Natural killer cell (primary cell): ENCODE measurements at places on chromosomes 1 and 21.

DNA sequence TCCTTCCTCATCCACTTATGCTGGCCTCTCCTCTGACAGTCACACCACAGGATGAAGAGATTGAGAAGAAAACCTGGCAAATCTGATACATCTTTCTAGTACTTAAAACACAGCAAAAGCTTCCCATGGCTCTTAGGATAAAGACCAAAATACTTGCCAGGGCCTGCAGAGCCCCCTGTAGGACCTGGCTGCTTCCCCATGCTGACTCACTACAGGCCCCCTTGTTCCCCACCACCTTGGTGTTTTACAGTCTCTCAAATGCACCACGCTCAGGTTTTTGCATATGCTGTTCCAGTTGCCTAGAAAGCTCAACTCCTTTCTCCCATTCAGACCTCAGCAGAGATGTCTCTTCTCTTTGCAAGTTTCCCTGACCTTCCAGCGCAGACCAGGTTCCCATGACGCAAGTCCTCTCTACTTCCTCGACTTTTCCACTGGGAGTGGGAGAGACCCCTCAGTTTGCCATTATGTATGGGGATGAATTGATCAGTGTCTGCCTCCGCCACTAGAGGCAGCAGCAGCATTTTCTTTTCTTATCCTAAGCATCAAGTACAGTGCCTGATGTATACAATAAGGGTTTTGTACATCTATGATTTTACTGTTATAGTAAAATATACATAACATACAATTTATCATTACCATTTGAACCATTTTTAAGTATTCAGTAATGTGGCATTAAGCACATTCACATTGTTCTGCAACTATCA is 113.8 kb upstream of the C8B start:
- no peak overlapping the region for H3K27ac ChIP-seq
- H3K4me3 ChIP-seq = no peak overlapping the region
- no peak for DNase-seq
- H3K36me3 ChIP-seq = no peaks in the 10 kb centered on the region
- no peaks in the 10 kb centered on the region for H3K4me1 ChIP-seq

- no peaks in the 10 kb centered on the region for H3K4me1 ChIP-seq
- H3K27me3 ChIP-seq = no peaks in the 10 kb centered on the region
- no peak overlapping the region for H3K4me3 ChIP-seq
- DNase-seq = no peak
Measured at GRCh38 chr1:212147581-212148033, 112.1 kb downstream of the DTL start.

DNA sequence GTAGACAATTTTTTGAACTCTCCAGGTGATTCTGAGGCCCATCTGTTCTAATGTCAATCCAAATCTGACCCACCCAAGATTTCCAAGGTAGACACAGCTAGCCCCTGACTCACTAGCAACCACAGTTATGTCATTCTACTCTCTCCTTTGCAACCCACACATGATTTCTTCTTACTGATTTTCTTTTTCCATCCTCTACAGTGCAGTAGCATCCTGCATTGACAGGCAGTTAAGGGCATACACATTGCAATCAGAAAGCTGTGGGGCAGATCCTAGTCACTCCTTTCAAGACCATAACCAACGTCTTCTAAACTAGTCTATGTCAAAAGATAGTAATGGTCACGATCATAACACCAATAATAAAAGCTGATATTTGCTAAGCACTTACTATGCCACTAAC is 54.2 kb downstream of the JAK1 start:
- H3K4me1 ChIP-seq = peaks cover 49% of the 10 kb centered on the region
- H3K4me3 ChIP-seq = no peak overlapping the region
- H3K27me3 ChIP-seq = no peaks in the 10 kb centered on the region
- H3K36me3 ChIP-seq = no peaks in the 10 kb centered on the region
- no peak for DNase-seq
- H3K27ac ChIP-seq = no peak overlapping the region

DNA sequence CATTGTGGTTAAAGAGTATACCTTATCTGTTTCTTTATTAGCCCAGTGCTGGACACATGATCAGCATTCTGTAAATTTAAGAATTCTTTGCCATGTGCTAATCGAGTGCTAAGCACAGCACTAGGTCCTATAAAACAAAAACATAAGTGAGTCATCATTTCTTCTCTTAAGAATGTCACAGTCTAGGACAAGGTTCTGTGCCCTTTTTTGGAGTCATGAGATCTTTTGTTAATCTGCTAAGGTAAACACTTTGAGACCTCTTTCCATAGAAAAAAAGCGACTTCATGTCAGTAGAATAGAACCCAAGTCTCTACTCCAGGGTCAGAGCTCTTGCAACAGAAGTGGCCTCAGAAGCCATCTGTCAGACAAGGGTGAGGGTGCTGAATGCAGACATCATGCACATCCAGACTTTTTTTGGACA is 70.0 kb upstream of the NFIA start:
- DNase-seq = no peak
- H3K27ac ChIP-seq = no peak overlapping the region
- no peaks in the 10 kb centered on the region for H3K36me3 ChIP-seq

DNA sequence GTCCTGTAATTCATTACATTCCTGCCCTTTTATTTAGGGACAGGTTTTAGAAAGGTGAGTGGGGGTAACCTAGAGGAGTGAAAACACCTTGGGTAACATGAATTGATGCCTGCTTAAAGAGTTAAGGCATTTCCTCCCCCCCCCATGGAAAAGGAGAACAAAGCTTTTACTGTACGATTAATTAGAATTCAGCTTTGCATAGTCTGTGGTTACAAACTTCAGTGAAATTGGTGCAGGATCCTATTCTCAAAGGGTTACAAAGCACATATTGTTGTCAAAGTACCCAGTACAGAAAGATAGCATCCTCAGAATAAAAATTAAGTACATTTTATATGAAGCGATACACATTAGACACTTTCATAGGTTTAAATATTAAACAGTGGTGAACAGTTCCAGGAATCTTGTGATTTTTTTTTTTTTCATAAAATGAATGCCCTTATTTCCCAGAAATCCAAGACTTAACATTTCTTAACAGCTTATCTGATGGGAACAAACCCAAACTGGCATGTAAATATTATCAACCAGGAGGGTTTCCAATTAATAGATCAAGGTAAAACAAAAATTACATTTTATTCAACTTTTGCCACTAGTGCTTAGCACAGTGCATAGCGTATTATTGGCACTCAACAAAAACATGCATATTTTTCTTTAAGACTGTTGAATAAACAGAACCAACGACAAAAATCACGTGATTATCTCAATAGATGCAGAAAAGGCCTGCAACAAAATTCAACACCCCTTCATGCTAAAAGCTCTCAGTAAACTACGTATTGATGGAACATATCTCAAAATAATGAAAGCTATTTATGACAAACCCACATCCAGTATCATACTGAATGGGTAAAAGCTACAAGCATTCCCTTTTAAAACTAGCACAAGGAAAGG is 172.7 kb downstream of the PDE4B start:
- H3K27ac ChIP-seq = no peak overlapping the region
- no peak overlapping the region for H3K4me3 ChIP-seq
- DNase-seq = no peak
- H3K36me3 ChIP-seq = no peaks in the 10 kb centered on the region

DNA sequence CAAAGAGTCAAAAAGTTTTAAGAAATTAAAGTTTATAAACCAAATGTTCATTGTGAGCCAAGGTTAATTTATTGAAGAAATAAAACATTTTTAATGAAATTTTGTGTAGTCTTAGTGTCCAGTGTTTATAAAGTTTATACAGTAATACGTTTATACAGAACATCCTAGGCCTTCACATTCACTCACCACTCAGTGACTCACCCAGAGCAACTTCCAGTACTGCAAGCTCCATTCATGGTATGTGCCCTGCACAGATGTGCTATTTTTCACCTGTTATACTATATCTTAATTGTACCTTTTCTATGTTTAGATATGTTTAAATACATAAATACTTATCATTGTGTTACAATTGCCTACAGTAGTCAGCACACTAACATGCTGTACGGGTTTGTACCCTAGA is 33.6 kb downstream of the TYW3 start:
- peaks cover 15% of the 10 kb centered on the region for H3K36me3 ChIP-seq
- H3K4me1 ChIP-seq = no peaks in the 10 kb centered on the region
- H3K27me3 ChIP-seq = no peaks in the 10 kb centered on the region
- no peak for DNase-seq
- no peak overlapping the region for H3K4me3 ChIP-seq

DNA sequence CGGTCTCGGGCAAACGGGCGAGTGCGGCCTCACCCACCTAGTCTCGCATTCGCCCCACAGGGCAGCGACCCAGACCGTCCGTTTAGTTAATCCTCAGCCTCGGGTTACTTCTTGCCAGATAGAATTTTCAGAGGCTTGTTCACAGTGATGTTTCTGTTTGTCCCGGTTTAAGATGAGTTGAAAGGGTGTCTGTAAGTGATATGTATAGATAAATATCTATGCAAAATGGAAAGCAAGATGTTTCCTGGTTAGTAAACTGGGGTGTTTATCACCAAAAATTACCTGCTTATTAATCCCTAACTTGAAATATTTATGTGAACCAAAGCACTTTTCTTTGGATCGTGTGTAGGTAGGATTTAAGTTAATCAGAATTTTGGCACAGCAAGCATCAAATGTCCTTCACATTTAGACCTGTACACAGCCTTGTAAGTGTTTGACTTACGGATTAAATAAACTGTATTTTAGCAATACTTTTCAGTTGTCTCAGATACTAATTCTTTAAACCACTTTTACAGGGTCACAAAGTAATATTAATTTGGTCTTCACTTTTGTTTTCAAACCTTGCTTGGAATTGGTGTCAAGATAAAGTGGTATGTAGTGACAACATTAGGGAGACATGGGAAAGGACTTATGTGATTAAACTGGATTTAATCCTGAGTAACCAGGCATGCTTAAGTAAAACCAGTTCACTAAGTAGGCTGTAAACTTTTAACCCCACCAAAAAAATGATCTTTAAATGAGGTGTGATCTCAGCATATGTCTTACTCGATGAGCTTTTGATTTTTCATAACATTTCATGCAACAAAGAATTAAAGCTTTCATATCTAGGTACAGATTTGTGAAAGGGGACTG is 914 bp downstream of the ZNF326 start:
- H3K4me3 ChIP-seq = peak overlapping the region; percentile 84
- H3K36me3 ChIP-seq = peaks cover 7% of the 10 kb centered on the region
- H3K27me3 ChIP-seq = no peaks in the 10 kb centered on the region
- no peak for DNase-seq

DNA sequence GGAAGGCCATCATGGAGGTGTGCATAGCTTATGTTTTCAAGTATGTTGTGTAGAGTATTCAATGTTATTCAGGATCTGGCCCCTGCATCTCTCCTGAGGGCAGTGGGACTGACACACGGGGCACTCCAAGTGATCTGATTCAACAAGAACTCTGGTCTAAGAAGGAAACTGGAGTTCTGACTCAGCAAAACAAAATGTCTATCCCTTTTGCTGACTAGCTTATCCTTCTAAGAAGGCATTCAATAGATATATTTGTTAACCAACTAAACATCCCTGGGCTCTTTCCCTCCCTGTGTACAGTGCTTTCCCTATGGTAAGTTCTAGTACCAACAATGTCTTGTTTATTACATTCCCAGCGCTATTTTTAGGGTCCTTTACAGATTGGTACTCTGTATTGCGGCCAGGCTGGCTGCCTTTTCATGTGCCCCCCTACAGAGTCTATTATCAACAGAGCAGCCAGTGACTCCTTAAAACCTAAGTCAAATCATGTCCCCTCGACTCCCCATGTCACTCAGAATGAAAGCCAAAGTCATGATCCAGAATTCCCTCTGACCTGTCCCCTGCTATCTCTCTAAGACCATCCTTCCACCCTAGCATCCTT is 304.9 kb downstream of the KCNH1 start:
- no peak for DNase-seq
- H3K4me3 ChIP-seq = no peak overlapping the region
- no peak overlapping the region for H3K27ac ChIP-seq
- no peaks in the 10 kb centered on the region for H3K36me3 ChIP-seq

GRCh38 chr1:192726820-192727504 is 81.9 kb upstream of the RGS2 start:
- no peaks in the 10 kb centered on the region for H3K27me3 ChIP-seq
- DNase-seq = no peak
- H3K4me1 ChIP-seq = no peaks in the 10 kb centered on the region
- no peak overlapping the region for H3K27ac ChIP-seq
- H3K36me3 ChIP-seq = no peaks in the 10 kb centered on the region
